Fibroblast of villous mesenchyme (primary cell): ENCODE measurements at places on chromosomes 7 and 10.

DNA sequence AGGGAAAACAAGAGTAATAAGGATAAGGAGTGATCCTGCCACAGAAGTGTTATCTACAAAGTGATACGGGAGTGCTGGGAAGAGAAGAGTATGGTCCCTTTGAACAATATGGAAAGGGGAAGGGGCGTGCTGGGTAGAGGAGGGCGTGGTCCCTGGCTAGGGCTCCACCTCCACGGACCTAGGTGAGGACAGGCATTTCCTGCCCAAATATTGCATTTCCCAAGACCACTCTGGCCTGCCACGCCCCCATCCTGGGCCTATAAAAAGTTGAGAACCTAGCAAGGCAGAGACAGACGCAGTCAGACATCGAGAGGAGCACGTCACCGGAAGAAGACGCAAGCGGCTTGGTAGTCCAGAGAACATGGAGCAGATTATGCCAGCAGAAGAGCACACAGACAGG is 22.8 kb downstream of the VSTM4 start:
- DNase-seq = no peak

GRCh38 chr10:122328676-122329075 is 45.8 kb upstream of the PLEKHA1 start:
- no peak for DNase-seq

- no peak for DNase-seq
Measured at GRCh38 chr10:107383357-107383756, 218.9 kb upstream of the SORCS1 start.

GRCh38 chr7:68730194-68730593 is 868.1 kb upstream of the AUTS2 start:
- DNase-seq = no peak

DNA sequence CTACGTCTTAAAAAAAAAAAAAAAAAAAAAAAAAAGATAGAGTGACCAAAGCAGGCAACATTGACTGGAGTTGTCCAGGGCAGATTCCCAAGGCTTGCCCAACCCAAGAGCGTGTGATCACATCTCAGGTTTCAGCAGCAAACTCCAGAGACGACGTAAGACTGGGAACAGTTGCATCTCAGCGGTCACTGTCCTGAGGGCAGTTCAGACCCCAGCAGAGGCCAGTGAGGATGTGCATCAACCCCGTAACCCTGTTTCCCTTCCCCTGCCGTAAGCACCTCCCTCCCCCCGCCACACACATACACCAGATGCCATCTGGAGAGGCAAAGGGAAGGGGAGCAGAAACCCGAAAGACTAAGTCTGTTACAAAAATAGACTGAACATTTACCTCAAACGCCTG is 19.3 kb upstream of the TOMM7 start:
- peak; percentile 62 for DNase-seq

DNA sequence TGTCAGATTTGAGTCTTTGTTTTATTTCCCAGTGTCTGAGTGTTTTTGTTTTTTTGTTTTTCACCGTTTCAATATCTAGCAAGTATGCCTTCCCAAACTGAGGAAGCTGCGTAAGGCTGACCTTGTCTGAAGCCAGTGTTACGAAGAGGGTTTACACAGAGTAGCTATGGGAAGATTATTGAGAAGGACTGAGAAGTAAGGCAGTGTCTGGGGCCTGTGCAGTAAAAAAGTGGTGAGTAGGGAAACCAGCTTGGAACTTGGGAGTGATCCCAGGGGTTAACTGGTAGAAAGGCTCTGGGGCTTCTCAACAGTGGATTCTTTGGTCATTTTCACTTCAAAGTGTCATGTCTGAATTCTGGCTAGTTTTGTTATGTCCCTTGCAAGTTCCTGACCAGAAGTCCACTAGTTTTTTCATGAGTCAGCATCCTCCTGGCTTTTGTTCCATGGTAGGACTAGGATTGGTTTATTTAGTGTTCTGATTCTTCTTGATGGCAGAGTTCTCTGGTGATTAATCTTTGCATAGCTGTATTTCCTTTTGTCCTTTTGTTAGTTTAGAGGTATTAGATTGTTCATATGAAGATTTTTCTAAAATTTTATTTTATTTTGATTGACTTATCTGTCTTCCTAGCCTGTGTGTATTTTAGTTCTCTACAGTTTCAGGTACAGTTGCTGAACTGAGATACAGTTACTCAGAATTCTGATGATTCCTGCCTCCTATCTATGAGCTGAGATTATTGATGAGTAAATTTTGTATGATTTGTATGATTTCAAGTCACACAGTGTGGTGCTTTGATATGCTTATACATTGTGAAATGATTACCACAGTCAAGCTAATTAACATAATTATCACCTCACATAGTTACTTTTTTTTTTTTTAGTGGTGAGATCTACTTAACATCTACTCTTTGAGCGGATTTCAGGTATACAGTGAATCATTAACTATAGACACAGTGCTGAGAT is 19.0 kb downstream of the GARS1 start:
- DNase-seq = no peak

- DNase-seq = no peak
Measured at GRCh38 chr7:45721686-45722598, 147.8 kb downstream of the ADCY1 start.

DNA sequence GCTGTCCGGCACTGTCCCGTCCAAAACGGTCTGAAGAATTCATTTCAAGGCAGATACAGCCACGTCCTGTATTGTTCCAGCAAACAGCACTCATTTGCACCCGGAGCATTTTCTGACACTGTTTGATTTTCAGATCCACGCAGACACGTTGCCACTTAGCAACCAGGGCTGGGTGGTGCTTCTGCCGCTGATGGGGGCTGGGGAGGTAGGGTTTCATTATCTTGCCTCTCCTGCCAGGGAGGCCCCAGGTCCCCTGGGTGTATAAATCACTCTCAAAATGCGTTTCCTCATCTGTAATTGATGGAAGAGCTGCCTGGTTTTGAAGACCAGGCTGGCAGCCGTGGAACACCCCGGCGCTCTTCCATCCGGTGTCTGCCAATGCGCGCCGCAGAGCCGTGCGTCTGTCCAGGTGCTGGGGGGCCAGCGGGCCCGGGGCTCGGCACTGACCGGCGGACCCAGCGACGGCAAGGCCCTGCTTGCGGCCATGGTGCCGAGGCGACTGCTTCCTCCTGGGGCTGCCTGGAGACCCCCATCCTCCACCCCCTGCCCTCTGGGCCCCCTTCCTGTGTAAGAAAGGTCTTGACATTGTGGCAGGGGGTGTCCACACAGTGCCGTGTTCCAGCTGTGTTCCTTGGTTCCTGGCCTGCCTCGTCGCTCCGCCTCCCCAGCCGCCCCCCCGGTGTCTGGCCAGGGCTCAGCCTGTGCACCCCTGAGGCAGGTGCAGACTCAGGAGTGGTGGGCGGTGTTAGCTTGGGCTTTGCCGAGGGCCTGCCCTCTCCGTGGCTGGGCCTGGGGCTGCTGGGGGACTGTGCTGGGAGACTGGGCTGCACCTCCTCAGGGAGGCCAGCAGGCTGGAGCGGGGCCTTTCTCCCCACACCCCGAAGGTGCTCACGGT is 16.6 kb downstream of the ADGRA1 start:
- no peak for DNase-seq

DNA sequence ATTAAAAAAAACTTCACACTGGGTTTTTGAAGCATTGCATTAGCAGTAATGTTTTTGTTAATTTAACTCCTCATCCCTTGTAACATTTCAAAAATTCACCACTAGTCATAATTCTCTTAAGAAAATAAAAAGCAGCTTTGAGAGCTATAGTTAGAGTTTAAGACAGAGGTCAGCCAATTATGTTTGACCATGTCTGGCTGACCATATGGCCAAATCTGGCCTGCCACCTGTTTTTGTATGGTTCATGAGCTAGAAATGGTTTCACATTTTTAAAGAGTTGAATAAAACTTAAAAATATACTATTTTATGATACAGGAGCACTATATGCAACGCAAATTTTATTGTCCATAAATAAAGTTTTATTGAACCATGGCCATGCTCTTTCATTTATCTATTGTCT is 73.0 kb upstream of the LRRTM3 start:
- DNase-seq = no peak
